ENCODE measurements at places on chromosomes 1 and 21.

- DNase-seq = no peak
Observed at GRCh38 chr1:204714194-204714860, 28.8 kb upstream of the LRRN2 start.

DNA sequence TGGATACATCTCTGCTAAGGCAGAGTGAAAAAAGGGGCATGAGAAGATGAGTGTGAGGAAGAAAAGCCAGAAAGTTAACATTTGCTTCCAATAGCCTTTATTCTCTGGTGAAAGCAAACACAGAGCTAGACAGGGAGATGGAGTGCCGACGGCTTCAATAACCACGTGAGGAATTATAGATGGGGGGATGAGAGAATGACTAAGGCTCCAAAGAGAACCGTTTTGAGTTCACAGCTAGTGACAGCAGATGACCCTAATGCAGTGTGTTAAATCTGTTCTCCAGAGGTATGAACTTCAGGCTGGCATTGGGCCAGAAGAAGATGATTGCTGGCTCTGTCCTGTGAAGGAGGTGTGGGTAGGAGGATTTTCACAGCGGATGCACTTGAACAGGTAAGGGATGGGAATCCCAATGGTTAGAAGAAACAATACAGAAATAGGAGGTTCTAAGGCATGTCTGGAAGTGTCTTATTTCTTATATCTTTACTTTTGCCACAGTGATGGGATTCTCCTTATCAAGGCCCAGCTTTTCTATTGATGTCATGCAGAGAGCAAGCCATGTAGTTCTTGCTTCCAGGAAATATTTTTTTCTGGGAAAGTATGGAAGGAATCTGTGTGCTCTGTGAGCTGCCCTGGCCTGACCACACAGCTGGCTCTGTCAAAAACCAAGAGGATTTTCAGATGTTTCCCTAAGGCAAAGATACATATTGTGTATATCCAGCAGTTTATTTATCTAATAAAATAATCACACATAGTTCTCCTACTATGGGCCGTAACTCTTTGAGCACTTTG is 573.8 kb downstream of the LTN1 start:
- DNase-seq = no peak

DNA sequence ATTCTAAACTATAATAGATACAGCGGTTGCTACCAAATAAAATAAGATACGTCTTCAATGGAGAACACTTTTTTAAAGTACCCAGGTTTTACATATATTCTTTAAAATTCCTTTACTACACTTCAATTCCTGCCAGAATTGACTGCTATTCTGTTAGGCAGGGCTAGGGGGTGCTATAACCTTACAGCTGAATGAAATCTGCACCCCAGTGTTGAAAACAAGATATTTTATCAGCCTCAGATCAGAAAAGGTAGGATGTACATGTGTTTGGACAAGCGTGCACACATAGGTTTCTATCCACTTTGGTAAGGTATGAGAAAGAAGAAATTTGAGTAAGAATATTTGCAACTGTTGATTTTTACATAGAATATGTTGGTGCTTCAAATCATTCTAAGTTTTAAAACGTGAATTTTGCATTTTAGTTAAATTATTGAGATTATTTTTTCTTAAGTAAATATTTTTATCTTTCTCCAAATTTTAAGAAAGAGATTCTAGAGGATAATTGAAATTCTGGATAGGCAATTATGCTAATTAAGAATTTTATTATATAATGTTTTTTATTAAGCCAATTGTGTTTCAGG is 490.8 kb upstream of the ADGRL4 start:
- no peak for DNase-seq

DNA sequence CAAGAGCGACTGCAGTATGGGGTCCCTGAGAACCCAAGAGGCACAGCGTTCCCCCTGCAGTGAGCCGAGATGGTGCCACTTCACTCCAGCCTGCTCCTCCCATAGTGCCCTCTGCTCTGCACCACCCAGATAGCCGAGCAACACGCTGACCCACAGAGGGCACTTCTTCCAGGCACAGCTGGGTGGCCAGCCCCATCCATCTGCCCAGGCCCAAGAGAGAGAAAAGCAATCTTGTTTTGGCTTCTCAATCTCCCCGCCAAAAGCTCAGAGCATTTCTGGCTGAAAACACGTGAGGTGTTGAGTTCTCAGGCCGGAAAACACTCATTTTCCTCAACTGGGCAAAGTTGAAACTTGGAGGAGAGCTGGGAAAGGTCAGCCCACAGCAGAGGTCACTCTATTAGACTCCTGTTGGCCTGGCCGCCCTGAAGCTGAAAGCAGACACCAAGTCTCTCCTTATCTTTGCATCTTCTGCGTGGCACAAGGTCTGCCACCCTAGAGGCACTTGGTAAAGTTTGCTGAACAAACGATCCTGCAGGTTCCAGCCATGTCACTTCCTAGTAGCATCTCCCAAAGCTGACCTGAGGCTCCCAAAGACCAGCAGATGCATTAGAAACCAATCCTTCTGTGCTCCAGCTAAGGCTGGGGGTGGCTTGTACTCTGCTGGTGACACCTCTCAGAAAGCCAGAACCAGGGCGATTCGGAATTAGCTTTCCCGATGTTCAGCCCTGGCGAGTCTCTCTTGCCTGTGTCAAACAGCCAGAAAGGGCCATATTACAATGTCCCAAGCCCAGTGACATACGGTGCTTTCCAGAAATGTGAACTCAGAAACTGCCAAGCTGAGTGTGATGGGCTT is 10.9 kb downstream of the CAPN9 start:
- DNase-seq = no peak

DNA sequence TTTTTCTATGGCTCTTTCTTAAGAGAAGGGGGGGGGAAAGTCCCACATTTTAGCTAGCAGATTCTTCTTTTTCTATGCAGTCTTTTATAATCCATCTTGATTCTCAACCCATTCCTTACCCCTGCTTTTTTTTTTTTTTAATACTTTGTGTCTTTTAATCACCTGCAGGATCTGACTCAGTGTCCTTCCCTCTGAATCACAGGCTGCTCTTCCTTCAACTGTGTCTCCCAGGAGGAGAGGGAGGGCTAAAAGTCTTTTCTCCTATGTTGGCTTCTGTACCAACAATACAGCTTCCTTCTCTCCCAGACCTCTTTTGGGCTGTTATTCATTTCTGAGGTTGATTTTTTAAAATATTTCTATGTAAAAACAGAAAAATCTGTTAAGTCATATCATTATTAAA is 686.2 kb downstream of the ADGRL2 start:
- DNase-seq = no peak

DNA sequence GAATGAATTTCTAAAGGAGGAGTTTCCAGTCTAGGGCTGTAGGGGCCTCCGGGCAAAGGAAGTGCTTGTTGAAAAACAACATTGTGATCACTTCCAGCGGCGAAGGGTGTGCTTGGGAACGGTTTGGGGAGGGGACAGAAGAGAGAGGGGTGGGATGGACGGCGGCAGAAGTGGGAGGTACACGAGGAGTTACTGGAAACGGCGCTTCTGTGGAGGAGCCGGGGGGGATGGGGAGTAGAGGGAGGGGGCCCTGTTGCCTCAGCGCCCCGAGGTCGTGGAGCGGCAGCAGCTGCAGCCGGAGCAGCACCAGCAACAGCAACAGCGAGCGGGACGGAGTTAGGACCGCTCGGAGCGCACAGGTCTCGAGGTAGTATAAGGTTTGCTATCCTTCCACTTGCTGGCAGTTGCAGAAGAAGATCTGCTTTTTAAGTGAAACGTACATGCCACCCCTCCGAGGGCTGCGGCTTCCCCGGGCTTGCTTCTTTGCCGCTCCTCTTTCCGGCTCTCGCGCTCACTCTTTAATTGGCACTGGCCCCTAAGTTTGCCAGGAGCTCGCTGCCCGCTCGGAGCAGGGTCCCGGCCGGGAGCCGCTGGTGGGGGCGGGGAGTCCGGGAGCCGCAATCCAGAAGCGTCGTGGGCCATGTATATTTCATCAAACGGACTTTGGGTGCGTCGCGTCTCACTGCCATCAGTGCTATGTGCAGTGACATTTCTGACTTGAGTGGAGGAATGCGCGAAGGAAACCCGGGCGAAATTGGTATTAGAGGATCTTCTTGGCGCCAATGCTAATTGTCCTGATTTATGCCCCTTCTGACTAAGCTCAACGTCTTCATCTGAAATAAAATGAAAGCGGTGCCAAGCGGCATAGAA is 771 bp upstream of the NTNG1 start:
- DNase-seq = no peak

DNA sequence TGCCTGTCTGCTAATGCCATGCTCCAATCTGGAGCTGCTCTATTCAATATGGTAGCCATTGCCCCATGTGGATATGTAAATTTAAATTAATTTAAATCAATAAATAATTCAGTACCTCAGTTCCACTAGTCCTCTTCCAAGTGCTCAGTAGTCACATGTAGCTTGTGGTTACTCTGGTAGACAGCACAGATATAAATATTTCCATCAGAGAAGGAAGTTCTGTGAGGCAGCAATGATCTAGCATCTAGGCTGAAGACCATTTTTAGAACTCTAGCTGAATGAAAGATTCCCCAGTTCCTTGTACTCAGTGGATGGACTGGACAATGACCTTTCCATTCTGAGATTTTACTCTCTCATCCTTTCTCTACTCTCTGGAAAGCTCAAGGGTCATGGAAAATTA is 25.8 kb upstream of the CAPZB start:
- DNase-seq = no peak

GRCh38 chr1:40898431-40898901 is 36.3 kb upstream of the CITED4 start:
- DNase-seq = no peak

- DNase-seq = peak; percentile 39
Observed at GRCh38 chr1:68120136-68120791, 69.8 kb upstream of the DIRAS3 start.

GRCh38 chr1:153429266-153430165 is 13.2 kb downstream of the S100A7A start:
- DNase-seq = no peak

DNA sequence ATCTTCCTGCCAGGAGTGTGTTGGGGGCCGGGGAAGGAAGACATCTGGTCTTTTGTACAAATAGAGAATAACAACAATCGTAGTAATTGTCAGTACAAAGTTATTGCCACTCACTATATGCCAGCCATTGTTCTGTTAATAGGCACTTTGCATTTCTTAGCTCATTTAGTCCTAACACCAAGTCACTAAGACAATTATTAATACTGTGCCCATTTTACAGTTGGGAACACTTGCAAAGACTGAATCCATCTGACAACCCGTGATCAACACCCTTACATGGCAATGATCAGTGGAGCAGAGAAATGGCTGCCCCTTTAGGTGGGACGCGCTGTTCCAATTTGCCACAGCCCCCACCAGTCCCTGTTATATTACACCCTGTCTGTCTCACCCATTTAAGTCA is 33.3 kb downstream of the FBXO2 start:
- no peak for DNase-seq

GRCh38 chr21:44939532-44940115 is at the start of gene SLX9:
SLX9 (plus strand) TSS chr21:44940029; CDS start chr21:44940058, 29 bp downstream.
- peak; percentile 81 for DNase-seq

DNA sequence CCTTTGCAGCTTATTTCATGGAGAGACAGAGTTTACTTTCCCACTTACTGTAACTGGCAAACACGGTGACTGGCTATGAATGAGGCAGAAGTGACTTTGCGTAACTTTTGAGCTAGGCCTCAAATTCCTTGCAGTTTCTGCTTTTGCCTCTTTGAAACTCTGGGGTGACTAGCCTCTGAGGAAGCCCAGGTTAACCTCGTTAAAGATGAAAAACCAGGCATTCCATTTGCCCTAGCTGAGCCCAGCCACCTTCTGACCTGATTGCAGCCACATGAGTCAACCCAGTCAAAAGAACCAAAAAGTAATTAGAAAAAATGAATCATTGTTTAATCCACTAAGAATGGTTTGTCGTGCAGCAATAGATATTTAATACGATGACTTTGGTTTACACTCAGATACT is 20.4 kb downstream of the PRMT6 start:
- no peak for DNase-seq

GRCh38 chr1:152543820-152544219 is 22.8 kb downstream of the LCE3E start:
- DNase-seq = no peak

GRCh38 chr1:2496087-2496622 is 20.1 kb downstream of the PLCH2 start:
- DNase-seq = no peak
